Activated CD4-positive, CD25-positive, alpha-beta regulatory T cell (primary cell): ENCODE measurements at places on chromosomes 13 and 19.
A peak's percentile ranks its signal among the peaks of the same experiment; 100 is the strongest.

DNA sequence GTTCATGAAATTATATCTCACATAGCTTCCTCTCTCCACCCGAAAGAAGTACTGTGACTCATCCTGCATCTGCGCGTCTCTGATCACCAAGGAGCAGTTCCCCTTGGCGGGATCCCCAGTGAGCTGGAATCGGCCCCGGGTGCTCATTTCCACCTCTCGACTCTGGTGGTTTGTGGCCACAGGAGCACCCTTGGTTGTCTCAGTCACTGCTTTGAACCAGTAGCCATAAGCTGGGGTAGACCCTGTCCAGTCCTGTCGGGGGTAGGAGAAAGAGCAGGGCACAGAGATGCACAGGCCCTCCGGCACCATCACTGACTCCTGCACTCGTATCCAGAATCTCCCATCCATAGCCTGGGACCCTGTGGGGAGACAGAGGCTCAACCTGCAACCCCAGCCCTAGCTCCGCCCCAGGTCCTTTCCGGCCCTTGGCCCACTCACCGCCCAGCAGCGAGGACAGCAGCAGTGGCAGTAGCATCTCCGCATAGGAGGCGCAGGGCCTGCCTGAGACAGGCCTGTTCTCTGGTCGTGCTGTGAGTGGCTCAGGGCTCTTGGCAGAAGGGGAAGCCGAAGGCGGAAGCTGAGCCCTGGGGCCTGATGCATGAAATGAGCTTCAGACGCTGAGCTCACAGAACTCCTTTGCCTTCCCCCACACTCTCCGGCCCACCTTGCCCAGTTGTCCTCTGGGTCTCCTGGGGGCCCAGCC is at the start of gene SIGLEC10:
Gene SIGLEC10, minus strand, starts transcription at position 536 of the 703 bp plus-strand sequence. Its CDS starts 61 bp downstream, at position 475.
- no peak for DNase-seq

- DNase-seq, result no peak
These were observed 23.0 kb downstream of the PAN3 start for GRCh38 chr13:28161370-28161769.

- DNase-seq, result no peak
These were observed 18.4 kb upstream of the RUBCNL start for GRCh38 chr13:46405457-46405856.

GRCh38 chr13:41763782-41764181 is 197.1 kb downstream of the VWA8 start:
- no peak for DNase-seq

GRCh38 chr13:36975172-36975571 is 24.0 kb downstream of the ALG5 start:
- DNase-seq, result no peak

- no peak for DNase-seq
These were observed 7.4 kb downstream of the EID2B start for GRCh38 chr19:39525205-39525604.

DNA sequence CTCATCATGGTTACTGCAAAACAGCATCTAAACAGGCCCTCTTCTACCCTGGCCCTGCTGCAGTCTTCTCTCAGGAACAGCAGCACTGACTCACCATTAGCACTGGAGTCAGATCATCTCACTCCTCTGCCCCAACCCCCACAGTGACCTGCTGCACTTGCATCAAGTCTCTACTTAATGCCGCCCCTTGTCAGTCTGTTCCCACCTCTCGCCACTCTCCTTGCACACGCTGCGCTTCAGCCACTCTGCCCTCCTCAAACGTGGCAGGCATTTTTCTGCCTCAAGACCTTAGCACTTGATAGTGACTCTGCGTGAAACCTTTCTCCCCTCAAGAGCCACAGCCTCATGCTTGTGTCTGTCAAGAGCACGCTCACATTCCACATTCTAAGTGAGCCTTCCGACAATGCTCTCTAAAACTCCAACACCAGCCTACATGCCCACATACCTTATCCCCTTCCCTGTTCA is 22.1 kb downstream of the MIPEP start:
- no peak for DNase-seq

- no peak for DNase-seq
These were observed 9.0 kb downstream of the ZNF331 start for GRCh38 chr19:53546758-53547513.

GRCh38 chr13:40599747-40600146 is 66.7 kb downstream of the FOXO1 start:
- no peak for DNase-seq

DNA sequence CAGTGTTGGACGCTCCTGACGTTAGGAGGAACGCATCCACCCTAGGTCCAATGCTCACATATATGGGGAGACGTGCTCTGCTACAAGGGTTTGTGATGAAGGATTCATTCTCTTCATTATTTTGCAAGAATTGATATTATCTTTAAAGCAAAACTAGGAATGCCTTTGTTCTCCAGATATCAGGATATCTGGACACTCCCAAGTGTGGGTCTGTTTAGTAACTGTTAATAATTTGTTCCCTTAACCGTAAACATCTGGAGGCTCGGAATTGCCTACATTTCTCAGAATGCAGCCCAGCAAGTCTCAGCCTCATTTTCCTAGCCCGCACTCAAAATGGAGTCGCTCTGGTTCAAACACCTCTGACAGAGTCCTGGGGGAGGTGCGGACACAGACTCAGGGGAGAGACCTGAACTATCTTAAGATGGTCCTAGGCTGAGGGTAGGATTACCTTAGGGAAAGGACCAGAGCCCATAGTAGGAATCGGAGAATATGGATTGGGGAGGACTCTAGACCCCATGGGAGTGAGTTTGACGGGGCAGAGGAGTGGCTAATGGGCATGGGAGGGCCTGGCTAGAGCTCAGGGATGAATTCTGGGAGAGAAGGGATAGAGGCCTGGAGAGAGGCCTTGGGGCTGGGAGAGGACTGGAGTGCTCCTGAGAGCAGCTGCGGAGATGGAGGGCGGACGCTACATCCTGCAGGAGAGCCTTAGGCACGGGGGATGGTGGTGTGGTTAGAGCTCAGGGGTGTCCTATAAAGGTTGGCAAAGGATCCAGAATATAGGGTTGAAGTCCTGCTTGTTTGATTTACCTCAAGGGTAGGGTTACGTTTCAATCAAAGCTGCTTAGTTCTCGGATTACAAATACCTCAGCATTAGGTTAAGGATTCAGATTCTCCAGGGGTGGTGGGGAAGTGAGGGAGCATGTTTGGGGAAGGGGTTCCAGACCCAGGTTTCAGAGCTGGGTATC is 43.2 kb downstream of the ZNF331 start:
- no peak for DNase-seq

DNA sequence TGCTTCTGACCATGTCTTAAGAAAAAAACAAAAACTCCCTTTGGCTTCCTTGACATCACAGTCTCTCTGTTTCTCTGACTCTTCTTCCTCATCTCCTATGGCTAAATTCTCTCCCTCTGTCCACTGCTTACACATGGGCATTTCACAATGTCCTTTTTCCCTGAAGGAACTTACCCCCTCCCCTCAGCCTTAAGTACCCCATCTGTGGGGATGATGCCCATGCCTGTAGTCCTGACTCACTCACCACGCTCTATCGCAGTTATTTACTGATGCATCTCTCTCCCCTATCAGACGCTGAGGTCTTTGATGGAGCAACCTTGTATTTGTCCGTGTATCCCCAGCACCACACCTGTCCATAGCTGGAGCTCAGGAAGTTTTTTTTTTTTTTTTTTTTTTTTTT is 32.4 kb downstream of the ACTN4 start:
- no peak for DNase-seq

DNA sequence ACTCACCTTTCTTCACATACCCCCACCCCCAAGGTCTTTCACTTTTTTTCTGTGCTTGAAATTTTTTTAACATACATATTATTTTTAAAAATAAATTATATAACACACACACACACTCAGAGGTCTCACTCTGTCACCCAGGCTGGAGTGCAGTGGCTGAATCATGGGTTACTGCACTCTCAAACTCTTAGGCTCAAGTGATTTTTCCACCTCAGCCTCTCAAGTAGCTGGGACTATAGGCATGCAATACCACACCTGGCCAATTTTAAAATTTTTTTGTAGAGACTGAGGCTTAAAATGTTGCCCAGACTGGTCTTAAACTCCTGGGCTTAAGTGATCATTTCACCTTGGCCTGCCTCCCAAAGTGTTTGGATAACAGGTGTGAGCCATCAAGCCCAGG is 32.9 kb upstream of the ZNF429 start:
- DNase-seq, result no peak

- no peak for DNase-seq
These were observed 21.3 kb downstream of the PNPLA6 start for GRCh38 chr19:7556696-7557315.

GRCh38 chr19:15170345-15170744 is 30.4 kb downstream of the NOTCH3 start:
- no peak for DNase-seq

GRCh38 chr13:80684217-80684991 is 343.5 kb upstream of the SPRY2 start:
- DNase-seq, result no peak

DNA sequence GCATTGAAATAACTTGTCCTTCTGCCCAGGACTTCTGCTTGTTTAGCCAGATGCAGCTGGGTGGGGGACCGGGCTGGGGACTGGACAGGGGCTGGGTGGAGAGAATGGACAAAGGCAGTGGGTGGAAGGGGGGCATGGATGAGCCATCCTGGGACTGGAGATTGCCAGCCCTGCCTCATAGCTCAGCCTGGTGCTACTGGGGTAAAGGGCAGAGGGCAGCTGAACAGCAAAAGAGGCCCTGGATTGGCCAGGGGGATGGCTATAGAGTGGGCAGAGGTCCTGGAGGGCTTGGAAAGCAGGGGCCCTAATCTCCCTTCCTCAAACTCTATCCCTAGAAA is 17.7 kb upstream of the PLAUR start:
- DNase-seq, result no peak

- no peak for DNase-seq
These were observed 187.6 kb upstream of the SGCG start for GRCh38 chr13:22993148-22993547.

DNA sequence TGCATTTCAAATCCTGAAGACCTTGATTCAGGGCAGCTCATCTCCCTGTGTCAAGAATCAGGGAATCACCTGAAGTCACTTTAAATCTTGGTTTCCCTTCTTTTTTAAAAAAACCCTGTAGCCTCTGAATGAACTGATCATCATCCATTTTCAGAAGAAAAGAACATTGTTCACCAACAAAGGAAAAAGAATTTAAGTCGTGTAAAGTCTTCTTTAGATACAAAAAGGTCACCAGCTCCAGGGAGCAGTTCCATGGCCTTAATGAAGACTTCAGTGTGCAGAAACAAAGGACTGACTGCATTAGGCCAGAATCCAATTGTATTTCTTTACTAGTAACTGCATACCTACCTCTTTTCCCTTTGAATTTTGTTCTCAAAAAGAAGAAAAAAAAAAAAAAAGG is 245.0 kb downstream of the ABCC4 start:
- DNase-seq, result no peak

GRCh38 chr19:13151605-13152355 is 1.6 kb downstream of the IER2 start:
- DNase-seq, result peak; percentile 89

DNA sequence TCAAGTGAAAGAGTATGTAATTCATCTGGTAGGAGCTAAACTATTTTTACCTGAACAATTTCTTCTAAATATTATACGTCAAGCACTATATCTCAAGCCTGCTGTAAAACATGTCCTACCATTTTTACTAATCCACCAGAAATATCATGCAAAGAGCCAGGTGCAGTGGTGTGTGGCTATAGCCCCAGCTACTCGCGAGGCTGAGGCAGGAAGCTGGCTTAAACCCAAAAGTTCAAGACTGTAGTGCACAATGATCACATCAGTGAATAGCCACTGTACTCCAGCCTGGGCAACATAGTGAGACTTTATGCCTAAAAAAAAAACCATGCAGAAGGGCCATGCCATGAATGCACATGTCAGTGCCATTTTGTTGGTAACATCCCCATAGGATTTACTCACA is 20.7 kb upstream of the CLN5 start:
- no peak for DNase-seq

DNA sequence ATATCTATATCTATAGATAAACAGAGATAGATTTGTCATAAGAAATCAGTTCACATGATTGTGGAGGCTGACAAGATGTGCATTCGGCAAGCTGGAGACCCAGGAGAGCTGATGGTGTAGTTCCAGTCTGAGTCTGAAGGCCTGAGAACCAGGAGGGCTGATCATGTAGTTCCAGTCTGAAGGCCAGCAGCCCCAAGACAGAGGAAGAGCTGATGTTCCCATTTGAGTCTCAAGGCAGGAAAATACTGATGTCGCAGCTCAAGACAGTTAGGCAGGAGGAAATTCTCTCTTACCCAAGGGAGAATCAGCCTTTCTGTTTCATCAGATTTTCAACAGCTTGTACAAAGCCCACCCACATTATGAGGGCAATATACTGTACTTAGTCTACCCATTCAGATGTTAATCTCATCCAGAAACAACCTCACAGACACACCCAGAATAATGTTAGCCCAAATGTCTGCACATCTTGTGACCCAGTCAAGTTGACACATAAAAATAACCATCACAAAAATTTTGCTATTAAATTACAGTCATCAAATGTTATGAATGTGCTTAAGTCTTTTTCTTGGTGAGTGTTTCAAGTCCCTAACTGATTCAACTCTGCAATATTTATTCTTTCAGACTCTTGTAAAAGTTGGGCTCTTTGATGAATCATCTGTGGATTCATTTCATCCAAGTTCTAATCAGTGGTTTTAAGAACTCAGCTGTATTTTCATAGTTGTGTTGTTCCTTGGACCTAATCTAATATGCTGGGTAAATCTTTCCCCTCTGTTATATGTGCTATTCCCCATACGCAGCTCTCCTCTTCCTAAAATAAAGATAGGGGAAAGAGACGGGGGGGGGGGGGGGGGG is 22.7 kb upstream of the LRCH1 start:
- no peak for DNase-seq

GRCh38 chr13:33272531-33273124 is 12.9 kb downstream of the STARD13 start:
- no peak for DNase-seq
